Cortex of kidney (tissue), 1 donor: ENCODE measurements at places on chromosomes 1 and 21.

DNA sequence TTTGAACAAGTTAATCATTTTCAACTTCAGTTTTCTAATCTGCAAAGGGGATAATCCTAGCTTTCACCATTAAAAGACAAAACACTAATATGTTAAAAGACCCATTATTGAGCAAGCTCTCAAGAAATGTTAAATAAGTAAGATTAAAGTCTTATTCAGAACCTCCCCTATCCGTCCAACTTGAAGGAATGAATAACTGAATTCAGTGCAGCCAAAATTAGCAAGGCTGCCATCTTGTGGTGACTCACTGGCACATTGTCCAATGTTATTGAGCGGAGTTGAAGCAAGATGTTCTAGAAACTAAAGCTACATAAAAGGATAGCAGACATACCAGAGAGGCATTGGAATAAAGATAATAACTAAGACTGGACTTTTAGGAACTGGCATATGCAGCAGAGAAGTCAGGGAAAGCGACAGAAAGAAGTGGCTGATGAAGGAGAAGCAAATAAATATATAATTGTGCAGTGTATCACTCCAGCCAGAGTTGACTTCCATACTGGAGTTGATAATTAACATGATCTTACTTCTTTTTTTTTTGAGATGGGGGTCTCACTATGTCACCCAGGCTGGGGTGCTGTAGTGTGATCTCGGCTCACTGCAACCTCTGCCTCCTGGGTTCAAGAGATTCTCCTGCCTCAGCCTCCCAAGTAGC lies 8.2 kb upstream of the CAP1 start:
- DNase-seq = no peak

DNA sequence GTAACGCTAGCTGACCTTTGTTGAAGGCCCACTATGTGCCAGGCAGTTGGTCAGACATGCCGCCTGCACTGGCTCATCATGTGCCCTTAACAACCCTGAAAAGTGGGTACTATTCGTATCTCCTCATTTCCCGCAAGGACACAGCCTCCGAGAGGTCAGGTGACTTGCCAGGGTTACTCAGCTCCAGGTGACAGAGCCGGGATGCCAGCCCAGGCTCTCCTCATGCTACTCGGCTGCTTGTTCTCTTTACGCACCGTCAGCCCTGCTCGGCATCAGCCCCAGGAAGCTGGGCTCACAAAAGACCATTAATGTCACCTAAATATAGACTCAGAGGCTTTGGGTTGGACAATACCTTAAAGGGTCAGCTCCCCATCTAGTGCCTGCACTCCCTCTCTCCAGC lies 29.0 kb downstream of the GRHL3 start:
- no peak for DNase-seq

GRCh38 chr1:200969726-200970561 lies 53.6 kb downstream of the KIF21B start:
- DNase-seq = no peak

DNA sequence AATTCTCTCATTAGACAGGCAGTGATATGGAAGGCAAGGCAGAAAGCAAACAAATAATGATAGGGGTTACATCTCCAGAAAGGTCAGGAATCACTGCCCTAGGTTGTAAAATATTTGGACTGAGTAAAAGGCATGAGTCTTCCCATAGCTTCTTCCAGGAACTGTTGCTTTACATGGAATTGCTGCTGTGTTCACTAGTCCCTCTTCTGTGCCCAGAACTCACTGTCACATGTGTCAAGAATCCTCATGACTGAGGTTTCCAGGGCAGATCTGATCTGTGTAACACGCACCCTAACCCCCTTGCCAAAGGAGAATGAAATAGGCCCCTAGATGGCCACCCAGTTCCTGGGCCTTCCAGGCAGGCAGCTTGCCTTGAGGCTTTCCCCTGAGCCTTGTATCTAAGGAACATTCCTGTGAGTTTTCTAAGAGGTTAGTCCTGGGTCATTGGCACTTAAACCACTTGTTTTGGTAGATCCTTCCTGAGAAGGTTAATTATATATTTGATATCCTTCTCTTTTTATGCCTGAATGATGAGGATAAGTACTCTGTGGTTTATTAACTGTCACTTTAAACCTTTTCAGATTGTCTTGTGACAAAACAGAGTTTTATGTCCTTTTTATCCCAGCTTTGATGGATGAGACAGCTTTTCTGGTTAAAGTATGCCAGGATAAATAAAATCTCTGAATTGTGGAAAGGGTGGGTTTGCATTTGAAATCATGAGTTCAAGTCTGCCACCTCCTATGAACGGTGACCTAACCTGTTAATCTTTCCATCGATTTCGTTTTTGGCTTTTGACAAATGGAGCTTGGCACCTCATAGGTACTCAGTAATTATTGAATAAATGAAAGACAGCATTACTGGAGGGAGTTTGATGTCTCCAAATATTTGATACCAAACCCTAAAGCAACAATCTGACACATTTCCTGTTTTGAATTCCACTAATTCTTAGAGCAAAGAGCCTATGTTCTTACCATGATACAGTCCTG lies 163.3 kb downstream of the DHRS3 start:
- no peak for DNase-seq
